ENCODE measurements at places on chromosomes 5 and 9.
A peak's percentile ranks its signal among the peaks of the same experiment; 100 is the strongest.

- no peak for DNase-seq
Measured at GRCh38 chr5:166719991-166720390, 1571.5 kb upstream of the WWC1 start.

DNA sequence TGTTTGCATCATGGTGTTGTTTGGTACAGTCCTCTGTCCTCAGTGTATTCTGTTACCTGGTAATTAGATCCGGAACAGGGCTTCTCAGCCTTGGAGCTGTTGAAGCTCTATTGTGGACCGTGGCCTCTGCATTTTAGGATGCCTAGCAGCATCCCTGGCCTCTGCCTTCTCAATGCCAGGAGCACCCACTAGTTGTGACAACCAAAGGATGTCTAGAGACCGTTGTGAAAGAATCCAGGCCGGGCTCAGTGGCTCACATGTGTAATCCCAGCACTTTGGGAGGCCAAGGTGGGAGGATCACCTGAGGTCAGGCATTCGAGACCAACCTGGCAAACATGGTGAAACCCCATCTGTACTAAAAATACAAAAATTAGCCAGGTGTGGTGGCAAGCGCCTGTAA, 159.6 kb downstream of the CACNA1B start:
- DNase-seq = no peak

- peak; percentile 14 for DNase-seq
Measured at GRCh38 chr9:27408001-27408400, 111.1 kb upstream of the EQTN start.

- no peak for DNase-seq
Measured at GRCh38 chr5:18553269-18553668, 919.0 kb downstream of the TAF11L14 start.

DNA sequence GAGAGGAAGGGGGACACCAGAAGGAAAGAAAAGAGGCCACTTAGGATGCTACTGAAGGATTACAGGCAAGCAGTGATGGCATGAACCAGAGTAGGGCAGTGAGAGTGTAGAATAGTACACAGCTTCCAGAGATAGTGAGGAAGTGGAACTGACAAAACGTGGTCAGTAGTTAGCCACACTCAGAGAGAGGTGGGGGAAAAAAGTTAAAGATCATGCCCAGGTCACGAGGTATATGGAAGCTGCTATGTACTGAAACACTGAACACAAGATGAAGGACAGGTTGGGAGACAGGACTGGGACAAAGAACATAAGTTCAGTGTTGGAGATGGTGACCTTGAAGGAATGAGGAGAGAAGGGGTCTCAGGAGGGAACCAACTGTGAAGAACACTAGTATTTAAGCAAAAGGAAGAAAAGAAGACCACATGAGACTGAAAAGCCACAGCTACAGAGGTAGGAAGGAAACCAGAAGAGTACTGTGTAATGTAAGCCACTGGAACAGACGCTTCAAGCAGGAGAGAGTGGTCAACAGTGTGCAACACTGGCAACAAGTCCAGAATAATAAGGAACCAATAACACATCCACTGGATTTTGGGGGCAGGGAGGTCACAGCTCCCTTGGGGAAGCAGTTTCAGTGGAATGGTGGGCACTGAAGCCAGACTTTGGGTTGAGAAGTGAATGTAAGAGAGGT, 45.5 kb downstream of the ELL2 start:
- DNase-seq = peak; percentile 43

Measured in suppressor macrophage treated with lipopolysaccharide for 1 hour (primary cell).